ENCODE measurements at places on chromosomes 7 and 10. TPM values are rescaled to one million over a fixed set of nuclear protein-coding genes. Genes with fewer than 3 reads are reported as not detected.

- H3K27ac ChIP-seq = no peak overlapping the region
- no peaks in the 10 kb centered on the region for H3K4me1 ChIP-seq
- no peaks in the 10 kb centered on the region for H3K36me3 ChIP-seq
- no peak for DNase-seq
These were observed 103.6 kb downstream of the ELMO1 start for GRCh38 chr7:37344886-37345579.

DNA sequence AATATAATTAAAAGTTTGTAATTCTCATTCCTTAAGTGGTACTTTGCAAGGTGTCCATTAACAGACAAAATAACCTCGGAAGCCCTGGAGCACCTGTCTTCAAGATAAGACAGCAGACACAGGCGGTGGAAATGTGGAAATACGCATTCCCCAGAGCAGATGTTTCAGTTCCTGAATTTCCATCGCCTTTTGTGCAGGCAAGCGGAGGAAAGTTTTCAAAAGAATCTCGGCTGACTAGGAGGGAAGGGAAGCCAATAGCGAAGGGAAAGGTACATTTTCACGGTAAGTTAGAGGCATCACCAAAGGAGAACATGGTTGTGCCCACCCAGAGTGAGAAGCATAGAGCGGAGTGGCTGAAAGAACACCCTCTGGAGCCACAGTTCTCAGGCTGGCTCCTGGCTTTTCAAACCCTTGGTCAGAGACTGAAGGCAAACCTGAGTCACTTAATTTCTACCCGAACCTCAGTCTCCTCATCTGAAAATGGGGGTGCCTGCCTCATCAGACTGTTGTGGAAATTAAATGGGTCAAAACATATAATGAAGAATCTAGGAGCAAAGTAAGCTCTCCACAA is 13.6 kb downstream of the CPA1 start:
- H3K27me3 ChIP-seq = no peaks in the 10 kb centered on the region
- H3K4me3 ChIP-seq = no peak overlapping the region
- DNase-seq = no peak
- H3K27ac ChIP-seq = 0 out of 2 replicates have a peak overlapping the region, but pooled peaks have one; percentile 30

DNA sequence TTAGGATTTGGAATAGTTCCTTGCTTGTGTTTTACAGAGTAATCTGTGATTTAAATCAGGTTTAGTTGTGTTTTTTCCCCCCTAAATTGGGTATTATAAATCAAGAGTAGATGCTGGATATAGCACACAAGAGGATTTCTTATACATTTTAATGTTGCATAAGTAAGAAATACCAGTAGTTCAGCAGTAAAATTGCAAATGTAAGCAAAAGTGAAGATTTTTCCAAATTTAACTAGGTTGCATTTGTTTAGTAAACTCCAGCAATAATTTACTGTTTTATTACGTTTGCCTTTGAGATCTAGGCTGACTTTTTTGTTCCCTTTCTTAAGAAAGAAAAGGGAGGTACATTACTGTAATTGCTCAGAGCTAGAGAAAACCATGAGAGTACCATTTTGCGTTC is 207.3 kb downstream of the LRMDA start:
- H3K4me3 ChIP-seq = no peak overlapping the region
- H3K27ac ChIP-seq = no peak overlapping the region
- no peaks in the 10 kb centered on the region for H3K27me3 ChIP-seq
- H3K36me3 ChIP-seq = no peaks in the 10 kb centered on the region
- no peaks in the 10 kb centered on the region for H3K4me1 ChIP-seq

GRCh38 chr7:156640257-156640948 is at the start of gene RNF32:
Gene RNF32 (plus strand): TSS chr7:156640774. CDS start chr7:156643878, 3,104 bp downstream.
- peaks cover 21% of the 10 kb centered on the region for H3K27me3 ChIP-seq
- peaks cover 9% of the 10 kb centered on the region for H3K4me1 ChIP-seq
- peak within 1 kb of the TSS; percentile 75 for H3K4me3 ChIP-seq
- H3K36me3 ChIP-seq = no peaks in the 10 kb centered on the region
- peak within 1 kb of the TSS; percentile 79 for H3K27ac ChIP-seq

DNA sequence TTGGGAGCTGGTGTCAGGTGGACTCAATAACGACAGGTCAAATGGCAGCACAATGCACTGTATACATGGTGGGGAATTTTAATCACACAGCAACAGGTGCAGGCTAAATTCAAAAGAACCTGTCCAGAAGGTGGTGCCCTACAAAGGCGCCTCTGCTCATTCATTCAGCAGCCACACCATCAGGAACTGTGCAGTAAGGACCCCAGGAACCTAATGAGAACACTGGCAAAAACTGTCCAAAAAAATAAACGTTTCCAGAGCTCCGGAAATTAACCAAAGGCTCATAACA is 21.9 kb upstream of the CRYGN start:
- H3K27me3 ChIP-seq = no peaks in the 10 kb centered on the region
- H3K4me3 ChIP-seq = no peak overlapping the region
- H3K27ac ChIP-seq = peak overlapping the region; percentile 51
- H3K36me3 ChIP-seq = peaks cover 33% of the 10 kb centered on the region

DNA sequence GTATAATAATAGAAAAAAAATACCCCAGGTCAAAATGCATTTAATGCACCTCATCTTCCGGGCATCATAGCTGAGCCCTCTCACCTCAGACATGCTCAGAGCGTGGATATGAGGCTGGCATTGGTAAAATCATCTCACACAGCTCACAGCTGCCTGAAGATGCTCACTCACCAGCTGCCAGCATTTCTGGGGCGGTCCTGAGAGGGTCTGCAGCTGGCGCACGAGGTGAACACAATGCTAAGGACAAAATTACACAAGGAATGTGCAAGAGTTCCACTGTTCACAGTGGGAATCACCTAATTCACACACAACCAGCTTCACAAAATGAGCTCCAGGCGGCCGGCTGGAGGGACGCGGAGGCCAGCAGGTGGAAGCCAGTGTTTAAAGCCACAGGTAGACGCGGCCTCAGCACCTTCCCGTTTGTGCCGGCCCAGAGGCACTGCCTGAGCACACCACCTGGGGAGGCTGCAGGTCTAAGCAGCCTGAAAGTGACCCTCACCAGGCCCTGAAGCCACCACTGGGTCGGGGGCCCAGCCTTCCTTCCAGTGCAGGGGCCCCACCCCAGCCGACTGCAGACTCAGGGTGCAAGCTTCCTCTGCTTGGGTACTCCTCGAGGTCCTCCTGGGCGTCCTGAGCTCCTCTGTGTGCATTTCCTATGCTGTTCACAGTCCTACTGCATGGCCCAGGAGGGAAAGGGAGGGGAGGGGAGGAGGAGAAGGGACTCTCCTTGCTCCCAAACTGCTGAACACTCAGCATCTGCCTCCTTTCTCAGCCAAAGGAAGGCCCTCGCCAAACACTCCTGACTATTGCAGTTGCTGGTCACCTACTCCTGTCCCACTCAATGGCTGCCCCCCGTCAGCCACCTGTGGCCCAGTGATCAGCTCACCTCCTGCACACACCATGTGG is 61.2 kb upstream of the FAM20C start:
- no peaks in the 10 kb centered on the region for H3K36me3 ChIP-seq
- H3K27me3 ChIP-seq = no peaks in the 10 kb centered on the region
- no peaks in the 10 kb centered on the region for H3K4me1 ChIP-seq
- DNase-seq = no peak
- no peak overlapping the region for H3K27ac ChIP-seq

GRCh38 chr7:27955596-27955995 is 215.6 kb downstream of the TAX1BP1 start:
- DNase-seq = no peak
- H3K36me3 ChIP-seq = no peaks in the 10 kb centered on the region
- H3K27me3 ChIP-seq = no peaks in the 10 kb centered on the region
- no peak overlapping the region for H3K4me3 ChIP-seq

FBXL13 gene
- 1.3 TPM for polyA plus RNA-seq

PHKG1 gene
- polyA plus RNA-seq = not detected

CYP26A1 gene
- polyA plus RNA-seq = 1.2 TPM

UBE2H gene
- polyA plus RNA-seq = 40.8 TPM

AGMO gene
- 0.55 TPM for polyA plus RNA-seq

UBE2D1 gene
- 64.9 TPM for polyA plus RNA-seq
